HepG2 (cell line): ENCODE measurements at places on chromosomes 5 and 9.
A peak's percentile ranks its signal among the peaks of the same experiment; 100 is the strongest.

DNA sequence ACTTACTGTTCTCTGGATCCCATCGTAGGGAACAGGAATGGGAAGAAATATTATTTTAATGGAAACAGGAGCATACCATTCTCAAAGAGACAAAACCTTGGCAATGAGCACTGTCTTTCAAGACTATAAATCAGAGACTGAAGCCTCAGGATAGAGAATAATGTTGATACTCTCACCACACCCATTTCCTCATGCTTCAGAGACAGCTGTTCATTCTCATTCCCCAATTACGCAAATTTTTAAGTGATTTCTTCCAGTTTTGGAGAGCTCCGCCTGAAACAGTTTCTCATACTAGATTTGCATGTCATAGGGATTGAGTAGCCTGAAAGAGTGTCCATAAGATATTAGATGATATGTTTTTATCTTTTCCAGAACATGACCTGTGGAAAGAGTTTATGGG, 290.5 kb upstream of the RASA1 start:
- no peaks in the 10 kb centered on the region for H3K27me3 ChIP-seq
- no peak for DNase-seq
- no peak overlapping the region for H3K4me3 ChIP-seq
- no peaks in the 10 kb centered on the region for H3K36me3 ChIP-seq

DNA sequence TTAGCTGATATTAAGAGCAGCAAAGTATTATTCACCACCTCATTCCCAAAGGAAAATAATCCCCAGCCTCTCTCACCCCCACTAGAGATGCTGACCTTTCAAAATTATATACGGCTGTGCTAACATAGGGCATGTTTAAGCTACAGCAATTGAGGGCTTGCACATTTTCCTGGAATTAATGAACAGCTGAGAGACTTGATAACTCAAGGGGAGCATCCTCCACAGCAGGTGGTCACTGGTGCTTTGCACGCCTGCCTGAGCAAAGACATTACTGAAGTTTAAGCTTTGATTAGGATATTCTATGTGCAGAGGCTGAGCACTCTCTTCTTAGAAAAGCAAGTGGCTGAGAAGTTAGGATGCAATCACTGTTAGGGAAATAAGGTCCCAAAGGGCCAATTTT, 230.9 kb downstream of the FAM114A2 start:
- no peak overlapping the region for H3K27ac ChIP-seq
- no peak for DNase-seq
- no peaks in the 10 kb centered on the region for H3K4me1 ChIP-seq
- no peaks in the 10 kb centered on the region for H3K27me3 ChIP-seq
- H3K4me3 ChIP-seq: no peak overlapping the region

GRCh38 chr5:175027390-175027789, 303.0 kb downstream of the MSX2 start:
- no peaks in the 10 kb centered on the region for H3K4me1 ChIP-seq
- H3K36me3 ChIP-seq: no peaks in the 10 kb centered on the region
- H3K4me3 ChIP-seq: no peak overlapping the region
- no peak overlapping the region for H3K27ac ChIP-seq
- no peak for DNase-seq

- peak; percentile 5 for DNase-seq
- no peaks in the 10 kb centered on the region for H3K27me3 ChIP-seq
- no peaks in the 10 kb centered on the region for H3K36me3 ChIP-seq
- no peaks in the 10 kb centered on the region for H3K4me1 ChIP-seq
- H3K27ac ChIP-seq: no peak overlapping the region
Observed at GRCh38 chr5:43874772-43875171, 271.8 kb downstream of the NNT start.

DNA sequence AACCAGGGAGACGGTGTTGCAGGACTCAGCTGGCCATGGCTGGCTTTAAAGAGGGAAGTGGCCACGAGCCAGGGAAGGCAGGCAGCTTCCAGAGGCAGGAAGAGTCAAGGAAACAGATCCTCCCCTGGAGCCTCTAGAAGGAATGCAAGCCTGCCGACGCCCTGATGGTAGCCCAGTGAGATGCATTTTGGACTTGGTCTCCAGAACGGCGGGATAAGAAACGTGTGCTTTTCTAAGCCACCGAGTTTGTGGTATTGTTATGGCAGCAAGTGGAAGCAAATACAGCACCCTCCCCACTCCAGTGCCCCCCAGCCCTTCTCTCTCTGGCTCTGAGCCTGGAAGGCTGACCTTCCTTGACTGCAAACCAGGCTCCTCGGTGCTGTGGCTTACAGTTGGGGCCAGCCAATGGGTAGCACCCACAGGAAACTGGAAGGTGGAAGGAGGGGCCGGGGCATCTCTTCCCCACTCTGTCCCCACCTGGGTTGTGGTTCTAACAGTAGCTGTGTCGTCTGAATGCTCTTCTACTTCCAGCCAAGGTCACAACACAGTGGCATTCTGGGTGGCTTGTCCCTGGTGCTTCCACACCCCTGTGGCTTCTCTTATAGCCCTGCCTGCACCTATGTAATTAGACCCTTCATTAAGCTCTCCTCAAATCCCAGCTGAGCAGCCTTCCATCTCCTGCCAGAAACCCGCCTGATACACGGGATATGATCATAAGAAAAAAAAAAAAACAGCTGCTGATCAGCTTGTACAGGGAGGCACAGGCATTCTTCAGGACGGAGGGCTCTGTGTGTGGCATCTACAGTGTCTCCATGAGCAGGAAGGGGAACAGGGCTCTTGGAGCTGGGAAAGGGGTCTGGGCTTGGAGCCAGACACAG, 29.9 kb upstream of the UNC5A start:
- no peak for DNase-seq
- H3K27ac ChIP-seq: no peak overlapping the region
- no peaks in the 10 kb centered on the region for H3K36me3 ChIP-seq
- peaks cover 18% of the 10 kb centered on the region for H3K27me3 ChIP-seq
- peaks cover 13% of the 10 kb centered on the region for H3K4me1 ChIP-seq

DNA sequence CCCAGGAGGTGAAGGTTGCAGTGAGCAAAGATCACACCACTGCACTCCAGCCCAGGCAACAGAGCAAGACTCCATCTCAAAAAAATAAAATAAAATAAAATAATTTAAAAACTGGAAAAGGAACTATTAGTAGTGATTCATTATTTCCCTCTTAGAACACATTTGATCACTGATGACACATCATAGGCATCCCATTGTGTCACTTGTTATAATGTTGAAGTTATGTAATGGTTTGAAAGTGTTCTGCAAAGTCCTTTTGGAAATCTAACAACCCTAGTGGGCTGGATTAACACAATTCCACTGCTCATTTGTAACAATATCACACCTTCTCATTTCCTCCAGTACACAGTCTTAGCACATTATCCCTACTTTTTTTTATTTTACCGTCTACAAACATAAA, 81.8 kb upstream of the LMNB1 start:
- no peaks in the 10 kb centered on the region for H3K36me3 ChIP-seq
- no peaks in the 10 kb centered on the region for H3K27me3 ChIP-seq
- DNase-seq: no peak
- H3K4me3 ChIP-seq: no peak overlapping the region
- H3K27ac ChIP-seq: no peak overlapping the region

GRCh38 chr5:128426090-128426534, 111.9 kb downstream of the FBN2 start:
- no peak overlapping the region for H3K27ac ChIP-seq
- H3K4me1 ChIP-seq: no peaks in the 10 kb centered on the region
- no peaks in the 10 kb centered on the region; the same call in 1 of the 2 replicates for H3K27me3 ChIP-seq

GRCh38 chr5:181281984-181282316, 21.0 kb upstream of the TRIM52 start:
- no peak overlapping the region for H3K4me3 ChIP-seq
- H3K4me1 ChIP-seq: peaks cover 5% of the 10 kb centered on the region; the same call in 1 of the 2 replicates
- DNase-seq: no peak
- no peaks in the 10 kb centered on the region for H3K36me3 ChIP-seq
- no peaks in the 10 kb centered on the region for H3K27me3 ChIP-seq

DNA sequence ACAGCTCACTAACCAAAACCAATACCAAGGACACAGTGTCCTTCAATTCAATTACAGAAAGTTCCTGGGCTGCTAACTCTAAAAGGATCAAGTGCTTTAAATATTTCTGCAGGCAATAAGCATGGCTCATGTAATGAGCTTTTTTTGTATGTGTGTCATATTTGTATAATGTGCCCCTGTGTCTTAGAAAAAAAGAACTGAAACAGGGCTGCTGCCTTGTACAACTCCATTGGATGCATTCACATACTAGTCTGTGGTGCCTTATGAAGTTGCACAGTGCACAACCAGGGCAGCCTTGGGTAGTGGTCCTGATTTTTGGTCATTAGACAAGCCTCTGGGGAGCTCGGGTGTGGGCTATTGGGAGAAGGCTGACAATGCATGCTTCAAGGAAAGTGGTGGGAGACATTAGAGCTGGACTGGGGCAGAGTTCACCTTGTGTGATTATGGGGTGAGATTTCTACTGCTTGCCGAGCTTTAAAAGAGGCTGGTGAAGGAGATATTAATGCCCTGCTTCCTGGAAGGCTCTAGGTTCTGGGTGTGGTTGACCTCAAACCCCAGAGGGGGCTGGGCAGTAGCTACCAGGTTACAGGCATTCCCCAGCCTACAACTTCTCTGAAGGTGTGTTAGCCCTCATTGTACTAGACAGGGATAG, 3.6 kb upstream of the CPEB4 start:
- H3K4me1 ChIP-seq: peaks cover 50% of the 10 kb centered on the region
- no peaks in the 10 kb centered on the region for H3K36me3 ChIP-seq
- H3K27me3 ChIP-seq: no peaks in the 10 kb centered on the region
- DNase-seq: no peak
- no peak overlapping the region for H3K4me3 ChIP-seq

DNA sequence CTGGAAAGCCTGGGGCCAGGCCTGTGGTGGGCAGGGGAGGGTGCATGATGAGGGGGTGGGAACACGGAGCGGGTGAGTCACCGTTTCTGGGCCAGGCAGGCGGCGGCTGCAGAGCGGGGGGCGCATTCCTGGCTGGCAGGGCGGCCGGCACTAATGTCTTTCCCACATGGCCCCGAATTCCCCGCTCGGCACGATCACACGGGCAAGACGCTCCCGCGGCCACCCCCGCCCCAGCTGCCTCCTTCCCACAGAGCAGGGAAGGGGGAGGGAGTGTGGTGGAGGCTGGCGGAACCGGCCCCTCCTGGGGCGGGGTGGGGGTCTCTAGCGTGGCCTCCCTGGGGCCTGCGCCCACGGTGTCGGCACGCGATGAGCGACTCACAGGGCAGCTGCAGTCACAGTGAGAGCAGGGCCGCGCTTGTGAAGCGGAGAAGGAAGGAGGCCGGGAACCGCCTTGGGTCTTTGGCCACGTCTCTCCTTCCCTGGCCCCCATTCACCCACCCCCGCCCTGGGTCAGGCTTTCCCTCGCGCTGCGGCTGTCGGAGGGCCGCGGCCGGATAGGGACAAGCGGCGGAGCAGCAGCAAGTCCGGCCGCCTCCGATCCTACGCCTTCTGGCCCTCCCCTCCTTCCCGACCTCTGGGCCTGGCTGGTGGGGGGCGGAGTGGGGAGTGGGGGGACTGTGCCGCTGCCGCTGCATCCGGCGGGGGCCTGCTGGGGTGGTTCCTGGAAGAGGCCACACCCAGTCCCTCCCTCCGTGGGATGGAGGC, 48.9 kb downstream of the CXXC5 start:
- no peaks in the 10 kb centered on the region for H3K27me3 ChIP-seq
- H3K4me1 ChIP-seq: peaks cover 88% of the 10 kb centered on the region
- no peaks in the 10 kb centered on the region for H3K36me3 ChIP-seq
- H3K27ac ChIP-seq: peak overlapping the region; percentile 83

- H3K36me3 ChIP-seq: peaks cover 87% of the 10 kb centered on the region
- H3K27ac ChIP-seq: no peak overlapping the region
- H3K4me3 ChIP-seq: no peak overlapping the region
- no peak for DNase-seq
- peaks cover 45% of the 10 kb centered on the region for H3K4me1 ChIP-seq
Observed at GRCh38 chr9:107309271-107309670, 26.2 kb downstream of the RAD23B start.

DNA sequence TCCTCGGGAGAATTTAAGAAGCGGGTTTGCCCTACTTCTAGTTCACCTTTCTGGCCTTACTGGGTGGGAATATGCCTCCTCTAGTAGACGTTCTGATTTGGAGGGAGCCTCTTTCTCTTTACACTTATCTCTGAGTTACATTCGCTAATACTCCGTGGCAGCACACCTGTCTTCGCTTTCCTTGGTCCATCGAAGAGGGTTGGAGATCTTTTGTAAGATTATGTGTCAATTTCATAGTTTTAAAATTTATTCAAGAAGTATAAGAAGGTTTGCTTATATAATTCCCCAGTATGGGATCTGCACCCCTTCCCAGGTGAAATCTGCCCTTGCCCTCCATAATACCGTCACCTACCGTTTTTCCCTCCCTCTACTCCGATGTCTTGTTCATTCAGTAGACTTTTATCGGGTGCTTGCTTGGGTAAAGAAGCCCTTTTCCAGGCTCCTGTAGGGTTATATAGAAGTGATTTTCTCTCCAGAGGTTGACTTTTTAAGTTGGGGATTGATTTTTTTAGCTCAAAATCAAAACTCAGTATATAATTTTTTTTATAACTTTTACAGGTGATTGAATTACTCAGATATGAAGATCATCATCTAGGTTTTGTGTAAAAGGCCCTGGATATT, 1.1 kb downstream of the GPBP1 start:
- no peaks in the 10 kb centered on the region for H3K27me3 ChIP-seq
- peak overlapping the region; percentile 97 for H3K27ac ChIP-seq
- no peaks in the 10 kb centered on the region for H3K36me3 ChIP-seq
- DNase-seq: no peak
- H3K4me3 ChIP-seq: peak overlapping the region; percentile 94

DNA sequence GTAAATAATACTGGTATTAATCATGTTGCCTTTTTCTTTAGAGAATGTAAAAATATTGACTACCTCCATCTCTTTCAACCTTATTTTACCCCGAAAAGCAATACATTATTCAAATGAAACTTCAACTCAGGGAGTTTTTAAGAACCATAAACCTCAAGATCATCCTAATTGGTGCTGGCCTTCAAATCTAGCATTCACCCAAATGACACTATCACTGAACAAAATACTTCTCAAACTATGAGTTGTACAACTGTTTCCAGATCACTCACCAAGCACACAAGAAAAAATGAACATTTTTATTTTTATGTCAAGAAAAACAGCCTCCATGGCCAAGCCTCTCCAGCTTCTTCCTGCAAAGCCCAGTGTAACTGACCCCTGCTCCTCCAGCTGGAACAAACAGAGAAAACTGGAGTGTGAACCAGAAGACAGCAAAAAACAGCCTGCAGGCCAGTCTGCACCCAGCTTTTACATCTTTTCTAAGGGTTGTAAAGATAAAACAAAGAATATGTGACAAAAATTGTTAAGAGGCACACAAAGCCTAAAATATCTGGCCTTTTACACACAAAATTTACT, 21.2 kb downstream of the AUH start:
- peaks cover 14% of the 10 kb centered on the region for H3K36me3 ChIP-seq
- no peak for DNase-seq
- H3K27me3 ChIP-seq: no peaks in the 10 kb centered on the region
- no peak overlapping the region for H3K4me3 ChIP-seq
- no peak overlapping the region for H3K27ac ChIP-seq

DNA sequence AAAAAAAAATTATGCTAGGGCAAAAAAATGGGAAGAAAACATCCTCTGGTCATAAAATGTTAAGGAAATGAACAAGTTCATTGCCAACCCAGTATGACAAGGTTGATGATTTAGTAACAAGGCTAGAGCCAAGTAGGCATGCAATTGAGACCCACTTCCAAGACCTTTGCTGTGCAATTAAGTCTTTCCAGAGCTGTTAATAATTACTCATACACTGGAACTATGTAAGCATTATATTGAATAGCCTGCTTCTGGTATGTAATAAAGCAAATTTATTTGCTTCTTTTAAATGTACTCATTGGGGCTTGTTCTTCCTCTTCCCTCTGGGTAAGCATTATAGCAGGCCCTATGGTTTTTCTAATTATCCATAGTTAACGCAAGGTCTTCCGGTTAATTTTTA, 32.5 kb upstream of the SNAPC3 start:
- no peak overlapping the region for H3K4me3 ChIP-seq
- no peaks in the 10 kb centered on the region for H3K36me3 ChIP-seq
- no peak overlapping the region for H3K27ac ChIP-seq
- H3K27me3 ChIP-seq: no peaks in the 10 kb centered on the region
- no peak for DNase-seq
- peaks cover 13% of the 10 kb centered on the region for H3K4me1 ChIP-seq
